ENCODE measurements at places on chromosomes 13 and 19. TPM values are rescaled to one million over a fixed set of nuclear protein-coding genes. Genes with fewer than 3 reads are reported as not detected.

Gene RXFP2
- not detected for total RNA-seq

Gene TEX29
- total RNA-seq, result not detected

Gene PRTN3
- total RNA-seq, result not detected

DNA sequence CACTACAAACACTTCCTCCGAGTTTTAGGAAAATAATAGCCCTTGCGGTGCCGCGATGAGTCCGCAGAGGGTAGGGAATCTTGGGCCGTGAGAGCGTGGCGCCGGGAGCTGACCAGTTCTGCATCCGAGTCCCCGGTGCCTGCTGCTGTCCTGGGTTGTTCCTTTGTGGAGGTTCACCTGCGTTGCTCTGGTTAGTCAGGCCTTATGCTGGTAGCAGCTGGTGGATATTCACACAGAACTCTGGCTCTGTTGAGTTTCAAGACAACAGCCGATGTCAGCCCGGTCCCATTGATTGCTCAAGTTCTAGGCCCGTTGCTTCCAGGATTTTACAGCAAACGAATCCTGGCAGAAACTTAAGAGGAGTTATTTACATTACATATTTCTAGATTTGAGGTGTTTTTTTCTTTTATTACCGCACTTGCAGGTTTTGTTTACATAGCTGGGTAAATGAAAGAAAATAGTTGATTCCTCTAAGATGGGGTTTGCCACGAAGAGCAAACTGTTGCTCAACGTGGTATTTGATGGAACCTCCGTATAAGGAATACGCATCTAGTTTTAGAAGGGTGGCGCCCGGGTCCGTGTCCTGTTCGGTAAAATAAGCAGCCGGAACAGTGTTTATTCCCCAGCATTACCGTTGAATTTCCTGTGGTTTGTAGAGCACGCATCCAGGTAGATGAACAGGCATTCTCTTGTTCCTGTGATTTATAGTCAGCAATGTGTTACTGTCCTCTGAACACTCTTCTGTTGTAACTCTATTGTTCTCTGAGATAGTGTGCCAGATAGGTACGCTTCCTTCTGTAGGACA, 1.3 kb downstream of the CLDN10 start:
- DNase-seq, result no peak

- DNase-seq, result no peak
Measured at GRCh38 chr13:55439450-55439849, 1701.3 kb upstream of the PRR20A start.

DNA sequence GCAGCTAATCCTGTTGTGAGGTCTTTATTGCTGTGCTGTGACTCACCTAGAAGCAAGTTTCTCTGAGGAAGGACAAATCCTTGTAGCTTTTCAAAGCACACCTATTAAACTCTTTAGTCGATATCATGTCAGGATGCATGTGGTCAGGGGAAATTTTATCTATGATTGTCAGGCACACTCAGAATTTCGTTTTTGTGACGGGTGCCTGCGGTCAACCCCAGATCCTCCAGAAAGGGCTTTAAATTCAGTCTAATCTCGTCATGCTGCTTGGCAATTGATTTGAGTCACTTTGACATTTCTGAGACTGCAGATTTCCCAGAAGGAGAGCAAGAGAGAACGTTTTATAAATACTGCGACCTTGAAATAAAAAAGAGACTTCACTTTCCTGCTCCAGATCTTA, 316.9 kb downstream of the FGF9 start:
- DNase-seq, result no peak

- peak; percentile 99 for DNase-seq
Measured at GRCh38 chr19:47663911-47664771, 49.1 kb upstream of the EHD2 start.

GRCh38 chr13:35804901-35805300, 326.3 kb downstream of the DCLK1 start:
- DNase-seq, result peak; percentile 35

GRCh38 chr19:49957262-49957915, 3.6 kb downstream of the SIGLEC11 start:
- DNase-seq, result no peak

DNA sequence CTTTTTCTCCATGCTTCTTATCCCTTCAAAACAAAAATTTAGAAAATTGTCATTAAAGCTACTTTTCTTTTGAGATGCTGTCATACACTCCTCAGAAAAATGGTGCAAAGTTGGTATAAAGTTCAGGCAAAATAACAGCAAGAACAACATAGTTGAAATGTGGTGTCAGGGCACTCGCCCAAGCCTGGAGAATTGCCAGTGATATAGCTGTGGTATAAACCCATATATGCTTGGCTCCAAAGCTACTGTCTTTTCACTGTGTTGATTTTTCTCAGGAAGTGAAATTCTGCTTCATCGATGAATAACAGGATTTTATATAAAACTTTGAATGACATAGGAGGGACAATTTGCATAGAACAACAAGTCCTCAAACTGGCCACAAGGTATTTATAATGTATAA, 2532.9 kb downstream of the PCDH9 start:
- DNase-seq, result no peak

DNA sequence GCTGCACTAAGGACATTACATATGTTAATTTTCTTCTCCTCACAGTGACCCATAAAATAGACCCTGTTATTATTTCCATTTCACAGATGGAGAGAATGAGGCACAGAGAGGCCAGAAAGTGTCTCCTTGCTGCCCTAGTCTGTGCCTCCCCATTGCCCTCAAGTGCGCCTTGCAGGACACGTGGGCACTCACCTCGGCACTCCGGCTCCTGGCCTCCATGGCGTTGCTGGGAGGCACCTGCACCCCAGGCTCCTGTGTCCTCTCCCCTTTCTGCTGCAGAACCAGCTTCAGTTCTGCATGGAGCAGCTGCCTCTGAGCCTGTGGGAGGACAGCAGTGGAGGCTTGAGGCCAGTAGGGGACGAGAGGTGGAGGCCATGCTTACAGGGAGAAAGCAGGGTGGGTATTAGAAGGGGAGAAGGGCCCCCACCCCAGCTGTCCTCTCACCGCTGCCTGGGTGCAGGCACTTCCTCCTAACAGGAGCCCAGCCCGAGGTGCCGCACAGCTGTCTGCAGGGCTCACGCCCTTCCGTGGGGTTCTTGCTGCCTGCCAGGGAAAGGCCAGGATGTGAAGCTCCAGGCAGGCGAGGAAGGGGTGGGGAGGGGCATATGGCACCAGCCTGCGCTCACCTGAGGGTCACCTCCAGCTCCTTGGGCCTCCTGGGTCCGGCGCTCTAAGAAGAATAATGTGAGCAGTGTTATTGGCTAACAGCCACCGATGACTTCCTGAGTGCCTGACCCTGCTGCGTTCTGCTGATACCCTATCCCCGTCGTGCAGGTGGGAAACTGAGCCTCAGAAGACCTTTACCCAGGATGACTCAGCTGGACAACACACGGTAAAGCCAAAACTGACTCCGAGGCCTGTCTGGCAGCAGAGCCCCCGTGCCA, 5.2 kb downstream of the PRX start:
- no peak for DNase-seq

- DNase-seq, result no peak
Measured at GRCh38 chr19:30590596-30591229, 218.5 kb downstream of the ZNF536 start.

DNA sequence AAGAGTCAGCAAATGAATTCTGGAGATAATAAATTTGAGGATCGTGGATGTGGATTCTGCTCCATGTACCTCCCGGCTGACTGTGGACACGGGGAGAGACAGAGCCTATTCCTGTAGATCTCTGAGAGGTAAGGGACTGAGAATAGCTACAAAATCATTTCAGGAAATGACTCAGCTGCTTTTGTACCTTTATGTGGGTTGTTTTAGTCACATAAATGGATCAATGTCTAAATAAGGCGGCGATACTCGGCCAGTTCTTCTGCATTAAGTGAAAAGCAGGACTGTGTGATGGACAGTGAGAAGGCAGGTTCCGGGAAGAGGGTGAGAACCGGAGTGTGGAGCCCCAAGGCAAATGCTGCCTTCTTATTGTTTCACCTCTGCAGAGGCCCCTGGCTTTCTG, 128.1 kb downstream of the EFNB2 start:
- no peak for DNase-seq

DNA sequence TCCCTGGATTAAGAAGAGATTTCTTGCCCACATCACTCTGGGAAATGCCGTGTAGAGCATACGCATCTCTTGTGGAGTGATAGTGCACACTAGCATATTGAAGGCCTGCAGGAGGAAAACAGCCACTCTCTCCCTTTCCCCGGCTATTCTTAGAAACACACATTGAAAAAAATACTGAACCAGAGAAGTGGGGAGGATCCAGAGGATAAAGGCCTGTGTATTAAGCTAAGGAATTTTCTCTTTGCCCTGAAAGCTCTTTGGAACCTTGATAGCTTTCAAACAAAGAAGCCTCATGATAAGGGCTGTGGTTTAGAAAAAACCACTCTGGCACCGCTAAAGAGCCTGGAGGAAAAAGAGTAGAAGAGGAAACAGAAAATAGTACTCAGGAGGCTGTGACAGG, 386.1 kb upstream of the NBEA start:
- no peak for DNase-seq

DNA sequence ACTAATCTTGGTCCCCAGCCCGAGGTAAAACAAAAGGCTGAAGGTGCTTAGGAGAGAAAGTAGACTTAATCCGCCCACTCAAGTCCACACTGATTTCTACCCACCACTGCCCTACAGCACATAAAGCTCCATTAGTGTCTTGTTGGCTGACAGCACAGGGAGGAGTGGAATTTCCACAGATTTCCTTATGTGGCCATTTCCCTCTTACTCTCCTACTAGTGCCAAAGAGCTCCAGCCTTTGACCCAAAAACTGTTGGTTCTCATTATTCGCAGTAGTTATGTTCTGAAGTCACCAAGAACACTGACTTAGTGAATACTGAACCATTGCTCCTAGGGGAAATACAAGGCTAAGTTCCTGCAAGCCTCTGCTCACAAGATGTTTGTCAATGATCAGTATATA, 61.2 kb downstream of the RAB20 start:
- no peak for DNase-seq

Measured in IMR-90 (cell line).